NCI-H187 (cell line): ENCODE measurements at places on chromosomes 13 and 19.

GRCh38 chr13:41696163-41697003, 239.0 kb downstream of the RGCC start:
- DNase-seq, result no peak

DNA sequence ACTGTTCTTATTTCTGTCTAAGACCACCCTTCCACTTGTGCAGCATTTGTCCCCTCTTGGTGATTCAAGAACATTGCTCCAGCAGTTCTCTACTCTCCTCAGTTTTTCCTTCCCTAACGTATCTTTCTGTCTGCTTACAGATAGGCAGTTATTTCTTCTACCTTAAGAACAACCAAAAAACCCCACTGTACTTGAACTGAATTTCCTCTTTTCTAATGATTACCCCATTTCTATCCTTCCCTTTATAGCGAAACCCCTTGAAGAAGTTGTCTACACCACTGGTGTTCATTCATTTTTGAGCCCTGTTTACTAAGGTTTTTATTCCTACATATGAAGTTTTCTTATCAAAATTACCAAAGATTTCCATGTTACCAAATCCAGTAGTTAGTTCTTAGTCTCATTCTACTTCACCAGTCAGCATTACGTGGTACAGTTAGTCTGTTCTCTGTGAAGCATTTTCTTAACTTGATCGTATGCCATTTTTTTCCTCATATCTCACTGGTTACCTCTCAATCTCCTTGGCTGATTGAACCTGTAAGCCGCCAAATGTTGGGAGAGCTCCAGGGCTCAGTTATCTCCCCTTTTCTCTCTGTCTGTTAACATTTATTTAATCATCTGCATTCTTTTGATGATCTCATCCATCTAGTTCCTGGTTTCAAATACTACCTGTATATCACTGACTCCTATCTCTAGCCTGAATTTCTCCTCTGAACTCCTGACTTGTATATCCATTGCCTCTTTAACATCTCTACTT, 9.0 kb downstream of the LSM14A start:
- DNase-seq, result no peak

DNA sequence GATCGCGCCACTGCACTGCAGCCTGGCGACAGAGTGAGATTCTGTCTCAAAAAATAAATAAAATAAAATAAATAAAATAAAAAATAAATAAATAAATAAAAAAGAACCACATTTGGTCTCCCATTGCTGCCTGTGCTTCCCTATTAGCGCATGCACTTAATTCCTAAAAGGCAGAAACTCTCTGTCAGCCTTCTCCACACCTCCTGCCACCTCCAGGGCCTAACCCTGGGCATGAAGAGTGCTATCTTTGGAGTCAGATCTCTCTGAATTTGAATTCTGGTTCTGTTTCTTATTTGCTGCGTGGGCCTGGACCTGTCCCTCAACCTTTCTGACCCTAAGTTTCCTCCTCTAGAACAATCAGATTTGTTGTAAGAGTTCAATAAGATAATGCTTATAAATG, 11.3 kb downstream of the NCAN start:
- no peak for DNase-seq

DNA sequence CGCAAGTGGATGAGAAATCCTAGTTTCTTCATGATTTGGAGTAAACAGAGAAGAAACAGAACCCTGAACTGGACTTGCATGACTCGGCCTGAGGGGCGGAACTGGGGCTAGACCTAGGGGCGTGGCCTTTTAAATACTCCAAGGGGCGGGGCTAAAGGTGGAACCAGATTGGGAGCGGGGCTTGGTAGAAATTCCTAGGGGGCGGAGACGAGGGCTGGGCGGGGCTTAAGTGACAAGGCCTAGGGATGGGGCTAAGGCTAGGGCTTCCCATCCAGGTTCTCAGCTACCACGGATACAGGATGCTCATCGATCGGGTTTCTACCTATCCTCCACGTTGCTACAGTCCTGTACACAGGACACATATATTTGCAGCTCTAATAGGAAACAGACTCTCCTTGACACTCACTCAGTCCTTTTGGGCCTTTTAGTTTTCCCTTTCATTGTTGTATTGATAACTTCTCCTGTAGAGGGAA, 372 bp upstream of the ZNF699 start:
- peak; percentile 89 for DNase-seq

DNA sequence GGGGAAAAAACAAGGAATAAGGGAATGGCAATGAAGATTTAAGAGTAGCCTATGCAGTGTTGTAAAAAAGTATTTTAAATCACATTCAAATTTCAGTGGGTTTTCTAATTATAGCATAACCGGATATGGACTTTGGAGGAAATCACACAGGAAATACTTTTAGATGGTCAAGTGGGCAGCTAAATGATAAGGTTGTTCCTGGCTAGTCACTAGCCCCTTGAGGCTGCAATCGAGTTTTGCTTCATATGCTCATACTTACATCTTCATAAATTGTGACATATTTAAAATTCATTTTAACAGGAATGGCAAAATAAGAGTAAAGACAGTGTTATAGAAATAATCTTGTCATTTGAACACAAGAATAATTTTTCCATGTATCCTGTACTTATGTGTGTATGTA, 88.9 kb downstream of the WDFY2 start:
- no peak for DNase-seq

DNA sequence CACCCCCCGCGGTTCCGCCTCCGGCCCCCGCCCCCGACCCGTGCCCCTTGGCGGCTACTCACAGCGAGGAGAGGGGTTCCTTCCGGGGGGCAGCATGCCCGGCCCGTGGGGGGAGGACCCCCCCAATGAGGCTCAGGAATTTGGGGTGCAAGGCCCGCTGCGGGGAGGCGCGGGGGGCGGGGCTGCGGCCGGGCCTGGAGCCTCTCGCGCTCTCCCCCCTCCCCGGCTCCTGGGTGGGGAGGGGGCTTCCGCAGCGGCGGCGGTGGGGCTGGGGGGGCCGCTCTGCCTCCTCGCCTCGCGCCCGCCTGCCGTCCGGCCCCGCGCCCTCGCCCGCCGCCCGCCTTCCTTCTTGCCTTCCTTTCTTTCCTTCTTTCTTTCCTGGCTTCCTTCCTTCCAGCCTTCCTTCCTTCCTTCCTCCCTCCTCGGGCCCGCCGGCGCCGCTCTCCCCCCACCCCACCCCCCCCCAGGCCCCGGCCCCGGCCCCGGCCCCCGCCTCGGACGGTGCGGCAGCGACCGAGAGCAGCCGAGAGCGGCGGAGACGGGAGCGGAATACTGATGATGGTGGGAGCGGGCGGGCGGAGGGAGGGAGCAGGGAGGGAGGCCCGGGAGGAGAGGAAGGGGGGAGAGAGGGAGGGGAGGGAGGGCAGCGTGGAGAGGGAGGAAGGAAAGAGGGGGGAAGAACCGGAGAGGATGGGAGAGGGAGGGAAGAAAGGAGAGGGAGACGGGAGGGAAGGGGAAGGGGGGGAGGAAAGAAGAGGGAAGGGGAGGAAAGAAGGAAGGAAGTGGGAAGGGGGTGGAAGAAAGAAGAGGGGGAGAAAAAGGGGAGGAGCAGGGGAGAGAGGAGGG, at the start of gene LRRC4B:
Gene LRRC4B (minus strand): TSS at position 554 of the 846 bp plus-strand sequence. CDS start 19,597 bp downstream, outside the sequence.
- DNase-seq, result no peak

DNA sequence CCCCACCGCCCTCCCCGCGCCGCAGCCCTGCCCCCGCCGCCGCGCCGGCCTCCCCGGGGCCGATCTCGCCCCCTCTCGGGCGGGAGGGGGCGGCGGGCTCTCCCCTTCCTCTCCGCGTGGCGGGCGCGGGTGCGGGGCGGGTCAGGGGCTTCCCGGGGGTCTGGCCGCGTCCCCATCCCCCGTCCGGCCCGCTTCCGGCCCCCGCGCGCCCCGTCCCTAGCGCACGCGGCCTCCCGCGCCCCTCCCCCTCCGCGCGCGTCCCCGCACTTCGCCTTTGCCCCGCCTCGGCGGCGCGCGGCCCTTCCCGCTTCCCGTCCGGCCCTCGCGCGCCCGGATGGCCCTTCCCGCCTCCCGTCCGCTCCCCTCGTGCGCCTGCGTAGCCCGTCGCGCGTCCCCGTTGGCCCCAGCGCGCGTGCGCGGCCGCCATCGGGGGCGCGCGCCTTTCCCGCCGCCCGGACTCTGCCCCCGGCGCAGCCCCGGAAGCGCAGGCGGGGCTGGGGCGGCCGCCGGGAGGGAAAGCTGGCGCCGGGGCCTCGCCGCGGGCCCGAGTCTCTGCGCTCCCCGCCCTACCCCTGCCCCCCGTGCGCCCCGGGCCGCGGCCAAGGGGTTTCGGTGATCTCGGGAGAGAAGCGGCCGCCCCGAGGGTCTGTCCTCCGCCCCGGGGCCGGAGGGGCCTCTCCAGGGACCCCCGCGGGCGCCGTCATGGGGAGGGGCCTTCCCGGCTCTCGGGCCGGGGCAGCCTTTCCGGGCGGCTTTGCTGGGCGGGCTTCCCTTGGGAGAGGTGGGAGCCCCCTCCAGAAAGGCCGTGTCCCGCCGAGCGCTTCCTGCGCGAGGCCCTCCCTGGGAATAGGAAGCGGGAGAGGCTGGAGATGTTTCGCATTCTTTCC, 519 bp downstream of the PTBP1 start:
- peak; percentile 89 for DNase-seq

- DNase-seq, result no peak
Observed at GRCh38 chr13:45594764-45595163, 20.8 kb downstream of the ERICH6B start.

GRCh38 chr13:20964904-20965303, 62.4 kb upstream of the XPO4 start:
- DNase-seq, result no peak

- no peak for DNase-seq
Observed at GRCh38 chr13:44382635-44383145, 9.1 kb downstream of the SERP2 start.

GRCh38 chr19:32368787-32369186, 23.4 kb downstream of the ZNF507 start:
- no peak for DNase-seq

GRCh38 chr13:46983881-46984280, 87.0 kb upstream of the HTR2A start:
- DNase-seq, result no peak

GRCh38 chr19:15154002-15154612, 46.7 kb downstream of the NOTCH3 start:
- DNase-seq, result no peak

GRCh38 chr13:52378312-52378711, 27.7 kb downstream of the THSD1 start:
- no peak for DNase-seq

GRCh38 chr13:96575423-96576320, 418.6 kb downstream of the OXGR1 start:
- DNase-seq, result no peak

DNA sequence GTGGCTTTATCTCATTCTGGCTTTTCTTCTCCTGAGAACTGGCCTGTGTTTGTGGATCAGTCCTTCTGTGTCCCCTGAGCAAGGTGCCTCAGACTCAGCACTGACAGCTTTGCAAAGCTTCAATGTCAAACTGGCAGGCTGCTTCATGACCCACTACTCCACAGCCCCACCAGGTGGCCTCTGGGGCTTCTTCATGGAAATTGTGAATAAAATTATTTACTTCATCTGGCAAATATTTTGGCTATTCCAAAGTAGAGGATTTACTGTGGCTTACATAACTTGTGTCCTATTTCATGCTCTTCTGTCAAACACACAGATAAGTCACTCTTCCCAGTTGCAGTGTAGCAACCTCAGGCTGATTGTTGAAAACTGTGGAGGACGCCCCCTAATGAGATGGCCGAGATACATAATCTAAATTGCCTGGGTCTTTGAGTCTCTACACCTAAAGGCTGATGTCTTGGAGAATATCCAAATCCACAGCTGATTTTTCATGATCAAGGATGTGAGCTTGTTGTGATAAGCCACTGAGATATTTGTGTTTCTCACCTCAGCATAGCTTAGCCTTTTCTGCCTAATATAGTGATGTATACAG, 721.9 kb upstream of the SLC10A2 start:
- DNase-seq, result no peak

GRCh38 chr19:58561373-58562121, 3.1 kb upstream of the UBE2M start:
- DNase-seq, result no peak

GRCh38 chr13:47017476-47017875, 120.6 kb upstream of the HTR2A start:
- DNase-seq, result no peak

DNA sequence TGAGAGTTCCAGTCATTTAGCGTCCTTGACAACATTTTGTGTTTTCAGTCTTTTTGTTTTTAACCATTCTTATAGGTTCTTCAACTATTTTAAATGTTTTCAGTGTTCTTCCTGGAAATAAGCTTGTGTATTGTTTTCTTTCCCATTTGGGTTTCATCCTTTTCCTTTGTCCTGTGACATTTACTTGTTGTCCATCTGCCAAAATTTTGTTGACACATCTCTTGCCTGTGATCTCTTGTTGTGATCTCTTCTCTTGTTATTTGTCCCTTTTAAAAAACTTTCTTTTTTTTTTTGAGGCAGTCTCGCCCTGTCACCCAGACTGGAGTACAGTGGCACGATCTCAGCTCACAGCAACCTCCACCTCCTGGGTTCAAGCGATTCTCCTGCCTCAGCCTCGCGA, 96.5 kb downstream of the PDS5B start:
- no peak for DNase-seq

- DNase-seq, result no peak
Observed at GRCh38 chr19:14030997-14031718, 404 bp upstream of the IL27RA start.

- DNase-seq, result no peak
Observed at GRCh38 chr13:40408602-40409001, 257.8 kb downstream of the FOXO1 start.

DNA sequence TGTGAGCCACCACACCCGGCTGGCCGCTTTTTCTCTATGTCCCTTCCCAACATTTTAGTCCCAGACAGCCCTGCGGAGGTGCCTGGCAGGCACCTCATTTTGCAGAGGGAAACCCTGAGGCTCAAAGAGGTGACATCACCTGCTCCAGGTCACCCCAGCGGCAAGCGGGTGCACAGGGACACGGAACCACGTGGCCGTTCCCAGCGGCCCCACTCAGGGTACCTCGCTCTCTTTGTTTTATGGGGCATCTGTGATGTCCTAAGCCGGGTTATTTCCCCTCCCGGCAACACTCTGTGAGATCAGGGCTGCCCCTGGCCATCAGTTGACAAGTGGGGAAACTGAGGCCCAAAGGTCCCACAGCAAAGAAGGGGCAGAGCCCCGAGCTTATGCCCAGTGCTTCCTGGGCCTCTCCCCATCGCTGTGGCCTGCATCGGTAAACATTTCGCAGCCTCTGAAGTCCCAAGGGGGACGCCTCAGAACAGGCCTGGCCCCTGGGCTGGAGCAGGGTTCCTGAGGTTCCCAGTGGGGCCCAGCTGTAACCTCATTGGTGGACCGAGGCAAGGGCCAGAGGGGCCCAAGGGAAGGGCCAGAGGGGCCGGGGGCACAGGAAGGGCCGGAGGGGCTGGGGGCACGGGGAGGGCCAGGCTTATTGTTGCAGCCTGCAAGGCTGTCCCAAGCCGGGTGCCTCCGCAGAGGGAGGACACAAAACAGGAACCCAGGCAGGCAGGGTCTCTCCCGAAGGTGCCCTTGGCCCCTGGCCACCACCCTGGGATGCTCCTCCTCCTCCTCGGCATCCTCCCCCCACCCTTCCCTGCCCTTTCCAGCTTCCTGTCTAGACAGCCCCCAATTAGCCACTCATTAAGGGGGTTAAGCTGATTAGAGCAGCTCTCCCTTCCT, 39.0 kb downstream of the SMIM24 start:
- no peak for DNase-seq

- no peak for DNase-seq
Observed at GRCh38 chr13:50923272-50923671, 13.7 kb downstream of the RNASEH2B start.

- DNase-seq, result no peak
Observed at GRCh38 chr13:51978796-51979556, 32.3 kb downstream of the ATP7B start.

- no peak for DNase-seq
Observed at GRCh38 chr13:70788074-70788473, 679.8 kb upstream of the KLHL1 start.
